ENCODE measurements at places on chromosomes 13 and 19.

DNA sequence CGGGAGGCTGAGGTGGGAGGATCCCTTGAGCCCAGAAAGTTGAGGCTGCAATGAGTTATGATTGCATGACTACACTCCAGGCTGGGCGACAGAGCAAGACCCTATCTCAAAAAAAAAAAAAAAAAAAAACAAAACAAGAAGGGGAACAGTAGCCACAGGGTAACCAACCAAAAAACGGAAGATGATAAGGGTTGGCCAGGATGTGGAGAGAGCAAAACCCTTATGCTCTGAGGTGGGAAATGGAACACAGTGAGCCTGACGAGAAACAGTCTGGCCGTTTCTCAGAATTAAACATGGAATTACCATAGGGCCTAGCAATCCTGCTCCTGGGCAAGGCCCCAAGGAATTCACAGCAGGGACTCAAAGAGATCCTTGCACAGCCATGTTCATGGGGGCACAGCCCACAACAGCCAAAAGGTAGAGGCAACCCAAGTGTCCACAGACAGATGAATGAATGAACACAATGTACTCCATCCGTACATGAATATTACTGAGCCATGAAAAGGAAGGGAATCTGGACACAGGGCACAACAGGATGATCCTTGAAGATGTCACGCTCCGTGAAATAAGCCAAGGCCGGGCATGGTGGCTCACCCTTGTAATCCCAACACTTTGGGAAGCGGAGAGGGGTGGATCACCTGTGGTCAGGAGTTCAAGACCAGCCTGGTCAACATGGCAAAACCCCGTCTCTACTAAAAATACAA, 11.3 kb downstream of the NMRK2 start:
- no peak for DNase-seq

DNA sequence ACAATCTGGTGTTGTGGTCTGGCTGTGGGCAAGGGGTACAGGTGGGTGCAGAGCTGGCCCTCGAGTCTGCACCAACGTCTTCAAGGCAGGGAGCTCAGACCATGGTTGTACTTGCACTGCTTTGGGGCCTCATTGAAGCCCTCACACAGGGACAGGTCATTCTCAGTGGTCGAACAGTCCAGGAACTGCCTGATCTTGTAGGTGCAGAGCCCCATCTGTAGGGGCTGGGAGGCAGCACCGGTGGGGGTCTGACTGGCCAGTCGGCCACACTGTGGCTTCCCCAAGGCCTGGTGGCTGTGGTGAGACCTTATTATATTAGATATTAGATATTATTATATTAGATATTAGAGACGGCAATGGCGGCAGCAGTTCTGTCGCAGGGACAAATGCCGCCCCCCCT, 14.0 kb downstream of the S1PR2 start:
- no peak for DNase-seq

GRCh38 chr19:54461613-54462012, 2.0 kb downstream of the LENG9 start:
- no peak for DNase-seq

GRCh38 chr19:57802269-57802668, 12.4 kb downstream of the ZNF552 start:
- no peak for DNase-seq

DNA sequence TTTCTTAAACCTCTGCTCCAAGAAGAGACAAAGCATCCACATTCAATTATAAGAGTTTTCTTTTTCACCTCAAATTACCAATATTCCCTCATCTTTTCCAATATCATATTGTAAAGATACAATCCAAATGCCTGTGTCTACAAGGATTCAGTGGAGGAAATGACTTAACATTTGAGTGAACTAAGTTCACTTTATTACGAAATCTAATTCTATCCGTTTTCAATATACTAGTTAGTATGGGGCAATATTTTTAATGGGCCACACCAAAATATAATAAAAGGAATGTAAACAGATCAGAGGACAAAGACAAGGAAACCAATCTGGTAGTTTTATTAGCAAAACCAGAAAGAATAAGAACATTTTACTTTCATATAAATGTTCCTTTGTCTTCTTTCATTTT, 136.0 kb downstream of the DCLK1 start:
- no peak for DNase-seq

DNA sequence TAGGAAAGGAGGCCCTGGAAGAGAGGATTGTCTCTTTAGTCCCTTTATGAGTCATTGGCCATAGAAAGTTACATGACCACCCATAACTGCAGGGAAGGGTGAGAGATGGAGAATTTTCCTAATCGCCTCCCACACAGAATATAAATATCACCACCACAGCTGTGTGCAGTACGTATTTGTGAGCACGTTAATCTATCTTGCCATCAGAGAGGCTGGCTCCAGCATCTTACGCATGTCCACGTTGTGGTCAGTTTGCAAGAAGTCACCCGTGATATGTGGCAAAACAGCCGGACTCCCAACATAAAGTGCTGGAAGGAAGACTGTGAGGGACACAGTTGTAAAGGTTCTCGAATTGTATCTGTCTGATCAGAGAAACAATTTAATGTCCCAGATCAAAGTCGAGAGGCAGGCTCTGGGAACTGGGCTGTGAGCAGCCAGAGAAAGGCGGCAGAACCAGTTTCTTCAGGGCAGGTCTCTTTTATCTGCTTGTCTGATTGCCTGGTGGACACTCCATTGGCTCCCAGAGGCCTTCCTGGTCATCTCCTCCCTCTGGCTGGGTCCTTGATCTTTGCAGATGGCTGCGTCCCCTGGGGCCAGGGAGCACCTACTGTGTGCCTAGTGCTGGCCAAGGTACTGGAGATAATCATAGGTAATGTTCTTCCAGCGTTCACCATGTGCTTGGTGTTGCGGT, 74.9 kb downstream of the SIPA1L3 start:
- no peak for DNase-seq

DNA sequence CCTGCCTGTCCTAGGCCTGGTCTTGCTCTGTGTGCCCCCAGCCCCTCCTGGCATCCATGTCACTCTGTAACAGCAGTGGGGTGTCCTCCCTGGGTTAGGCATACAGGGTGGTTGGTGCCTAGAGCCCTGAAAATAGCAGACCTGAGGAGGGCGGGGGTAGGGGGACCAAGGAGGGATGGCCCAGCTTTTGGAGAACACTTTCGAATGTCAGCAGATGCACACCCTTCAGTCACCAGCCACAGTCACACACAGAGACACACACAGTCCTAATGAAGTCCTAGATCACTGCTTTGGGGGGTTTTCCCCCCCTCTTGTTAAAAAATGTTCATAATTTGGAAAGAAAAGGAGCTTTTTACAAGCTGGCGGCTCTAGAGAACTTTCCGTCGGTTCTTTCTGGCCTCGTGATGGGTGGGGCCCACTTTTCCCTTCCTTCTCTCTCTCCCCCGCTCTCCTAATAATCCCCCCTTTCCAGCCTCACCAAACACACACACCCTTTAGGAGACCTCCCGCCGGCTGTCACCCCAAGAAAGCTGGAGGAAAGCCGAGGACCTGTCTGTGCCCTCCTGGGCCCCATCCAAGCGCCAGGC, 47.9 kb downstream of the LYL1 start:
- DNase-seq, result no peak

DNA sequence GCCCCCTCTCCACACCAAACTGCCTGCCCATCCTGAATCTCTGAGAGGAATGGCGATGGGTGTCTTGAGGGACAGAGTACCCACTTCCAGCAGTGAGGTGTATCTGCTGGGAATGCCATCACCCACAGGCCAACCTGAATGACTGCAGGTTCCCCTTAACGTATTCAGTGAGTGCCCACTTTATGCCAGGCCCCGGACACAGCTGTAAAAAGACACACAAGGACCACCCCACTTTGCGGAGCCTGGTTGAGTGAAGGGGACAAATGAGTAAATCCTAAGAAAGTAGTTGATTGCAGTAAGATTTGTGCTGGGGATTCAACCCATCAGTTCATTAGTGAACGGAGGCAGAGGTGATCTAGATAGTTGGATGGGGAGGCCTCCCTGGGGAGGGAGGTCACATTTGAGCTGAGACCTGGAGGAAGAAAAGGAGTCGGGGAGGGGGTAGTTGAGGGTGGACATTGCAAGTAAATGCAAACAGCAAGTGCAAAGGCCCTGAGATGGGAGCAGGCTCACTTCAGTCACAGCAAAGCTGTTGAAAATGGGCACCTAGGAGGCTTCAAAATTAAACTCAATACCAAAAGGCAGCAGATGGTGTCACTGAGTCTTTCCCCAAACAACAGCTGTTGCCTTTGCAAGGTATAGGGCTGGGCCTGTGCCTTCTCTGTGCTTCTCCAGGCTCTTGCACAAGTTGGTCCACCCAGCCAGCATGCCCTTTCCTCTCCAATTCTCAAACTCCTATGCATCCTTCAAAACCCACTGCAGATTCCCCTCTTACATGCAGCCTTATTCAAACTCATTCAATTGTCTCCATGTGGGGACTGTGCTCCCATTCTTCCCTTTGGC, 4.3 kb downstream of the GDF15 start:
- DNase-seq, result no peak

DNA sequence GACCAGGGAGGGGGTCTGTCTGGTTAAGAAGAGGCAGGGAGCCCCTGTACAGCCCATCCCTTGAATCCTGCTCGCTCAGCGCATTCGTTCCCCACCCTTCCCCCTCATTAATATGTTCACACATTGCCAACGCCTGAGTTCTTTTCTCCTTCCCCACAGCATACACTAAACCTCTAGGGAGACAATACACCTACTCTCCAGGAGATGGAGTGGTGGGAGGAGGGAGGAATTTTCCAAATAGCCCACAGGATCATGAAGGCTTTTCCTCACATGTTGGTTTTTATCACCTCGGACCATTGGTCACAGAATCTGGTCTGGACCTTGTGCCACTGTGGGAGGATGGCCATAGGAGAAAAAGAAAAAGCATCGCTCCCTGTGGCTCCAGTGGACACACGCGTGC, 294.9 kb downstream of the SHISA2 start:
- no peak for DNase-seq

DNA sequence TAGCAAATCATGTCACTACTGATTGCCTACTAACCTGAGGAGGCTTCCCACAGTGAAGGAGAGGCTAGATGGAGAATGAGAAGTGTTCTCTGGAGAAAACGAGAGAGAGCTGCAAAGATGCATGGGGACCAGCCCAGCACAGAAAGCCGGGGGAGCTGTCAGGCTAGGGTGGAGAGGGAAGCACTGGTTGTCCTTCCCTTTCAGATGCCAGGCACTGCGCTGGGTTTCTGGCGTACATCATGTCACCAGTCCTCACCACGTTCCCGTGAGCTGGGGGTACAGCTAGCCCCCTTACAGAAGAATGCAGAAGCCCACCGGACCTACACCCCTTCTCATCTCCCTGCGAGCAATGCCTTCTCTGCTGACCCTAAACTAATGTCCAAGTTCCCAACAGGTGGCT, 86.0 kb downstream of the STK24 start:
- DNase-seq, result no peak

DNA sequence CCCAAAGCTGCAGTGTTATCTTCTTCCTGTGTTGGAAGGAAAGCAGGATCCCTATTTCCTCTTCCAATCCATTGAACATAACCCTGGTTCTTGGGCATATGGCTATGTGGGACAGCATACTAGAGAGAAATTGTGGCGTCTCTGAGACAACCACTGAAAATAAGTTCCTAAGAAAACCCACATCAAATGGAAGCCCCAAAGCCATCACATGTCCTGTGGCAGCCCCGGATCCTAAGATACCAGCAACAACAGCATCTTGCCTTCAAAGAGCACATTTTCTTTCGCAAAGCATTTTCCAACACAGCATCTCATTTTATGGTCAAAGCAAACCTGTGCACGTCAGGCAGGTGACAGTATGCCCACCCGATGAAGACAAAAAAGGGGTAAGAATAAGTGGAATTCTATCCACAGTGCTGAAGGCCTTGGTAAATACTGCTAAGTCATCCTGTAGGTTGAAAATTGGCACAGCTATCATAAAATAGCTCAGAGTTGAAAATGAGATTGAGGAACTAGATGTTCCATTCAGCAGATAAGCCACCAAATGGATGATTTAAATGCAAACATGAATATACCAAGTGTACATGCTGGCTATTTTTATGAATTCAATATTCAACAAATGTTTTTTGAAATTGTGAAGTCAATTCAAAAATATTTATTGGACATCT, 232.2 kb downstream of the DLEU7 start:
- no peak for DNase-seq

GRCh38 chr19:47379381-47379938, 30.3 kb downstream of the DHX34 start:
- DNase-seq, result no peak

GRCh38 chr13:70668293-70668692, 560.0 kb upstream of the KLHL1 start:
- no peak for DNase-seq

DNA sequence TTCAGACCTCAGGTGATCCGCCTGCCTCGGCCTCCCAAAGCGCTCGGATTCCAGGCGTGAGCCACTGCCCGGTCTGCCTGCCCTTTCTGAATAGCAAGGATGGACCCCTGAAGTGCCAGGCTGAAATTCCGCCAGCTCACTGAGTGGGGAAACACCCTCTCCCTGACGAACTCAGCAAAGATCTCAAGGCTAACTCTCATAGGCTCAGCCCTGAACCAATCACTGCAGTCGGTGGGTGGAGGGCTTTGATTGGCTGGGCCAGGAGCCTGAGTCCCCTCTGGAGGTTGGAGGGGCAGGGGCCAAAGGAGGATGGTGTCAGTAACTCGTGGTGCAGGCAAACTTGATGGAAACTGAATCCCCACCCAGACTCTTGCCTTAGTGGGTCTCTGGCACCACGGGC, 11.2 kb upstream of the COMP start:
- DNase-seq, result peak; percentile 64

GRCh38 chr13:111370570-111371535, 50.4 kb downstream of the TEX29 start:
- no peak for DNase-seq

DNA sequence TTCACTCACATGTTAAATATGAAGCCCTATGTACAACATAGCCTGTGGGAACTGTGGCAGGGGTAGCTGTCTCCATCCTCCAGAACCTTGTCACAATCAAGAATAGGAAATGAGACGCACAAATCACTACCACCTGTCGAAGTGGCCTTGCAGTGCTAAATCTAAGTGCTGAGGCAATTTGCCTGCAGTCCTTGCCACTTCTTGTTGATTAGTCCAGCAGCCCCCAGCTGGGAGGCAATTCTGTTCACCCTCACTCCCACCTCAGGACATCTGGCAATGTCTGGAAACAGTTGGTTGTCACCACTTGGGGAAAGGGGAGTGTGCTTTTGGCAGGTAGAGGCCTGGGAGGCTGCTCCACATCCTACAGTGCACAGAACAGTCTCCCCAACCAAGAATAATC, 10.7 kb downstream of the RFX2 start:
- no peak for DNase-seq

DNA sequence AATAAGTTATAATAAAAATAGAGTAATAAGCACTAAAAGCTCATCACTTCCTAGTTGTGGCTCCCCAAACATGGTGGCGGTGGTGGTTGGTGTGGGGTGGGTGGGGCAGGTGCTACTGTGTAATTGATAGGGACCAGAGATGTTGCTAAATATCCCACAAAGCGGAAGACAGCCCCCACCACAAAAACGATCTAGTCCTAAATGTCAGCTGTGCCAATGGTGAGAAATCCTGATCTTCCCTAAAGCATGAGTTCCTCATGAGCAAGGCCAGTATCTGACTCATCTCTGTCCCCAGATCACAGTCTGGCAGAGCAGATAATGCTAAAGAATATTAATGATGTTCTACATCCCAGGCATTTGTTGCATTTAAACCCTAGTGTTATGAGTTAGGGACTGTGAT, 1.9 kb upstream of the EDDM13 start:
- no peak for DNase-seq

GRCh38 chr13:110290153-110290552, 16.8 kb downstream of the COL4A1 start:
- no peak for DNase-seq
